ENCODE measurements at places on chromosomes 13 and 19.
A peak's percentile ranks its signal among the peaks of the same experiment; 100 is the strongest.

DNA sequence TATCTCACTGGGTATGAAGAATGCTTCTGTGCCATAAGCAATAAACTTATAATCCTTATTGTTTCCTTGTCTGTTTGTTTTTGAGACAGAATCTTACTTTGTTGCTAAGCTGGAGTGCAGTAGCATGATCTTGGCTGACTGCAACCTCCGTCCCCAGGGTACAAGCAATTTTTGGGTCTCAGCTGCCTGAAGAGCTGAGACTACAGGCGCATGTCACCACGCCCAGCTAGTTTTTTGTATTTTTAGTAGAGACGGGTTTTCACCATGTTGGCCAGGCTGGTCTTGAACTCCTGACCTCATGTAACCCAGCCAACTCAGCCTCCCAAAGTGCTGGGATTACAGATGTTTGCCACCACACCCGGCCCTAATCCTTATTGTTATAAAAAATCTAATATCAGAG is 112.5 kb downstream of the MYO16 start:
- no peak for DNase-seq

GRCh38 chr13:71663431-71663830 is 203.6 kb downstream of the DACH1 start:
- no peak for DNase-seq

DNA sequence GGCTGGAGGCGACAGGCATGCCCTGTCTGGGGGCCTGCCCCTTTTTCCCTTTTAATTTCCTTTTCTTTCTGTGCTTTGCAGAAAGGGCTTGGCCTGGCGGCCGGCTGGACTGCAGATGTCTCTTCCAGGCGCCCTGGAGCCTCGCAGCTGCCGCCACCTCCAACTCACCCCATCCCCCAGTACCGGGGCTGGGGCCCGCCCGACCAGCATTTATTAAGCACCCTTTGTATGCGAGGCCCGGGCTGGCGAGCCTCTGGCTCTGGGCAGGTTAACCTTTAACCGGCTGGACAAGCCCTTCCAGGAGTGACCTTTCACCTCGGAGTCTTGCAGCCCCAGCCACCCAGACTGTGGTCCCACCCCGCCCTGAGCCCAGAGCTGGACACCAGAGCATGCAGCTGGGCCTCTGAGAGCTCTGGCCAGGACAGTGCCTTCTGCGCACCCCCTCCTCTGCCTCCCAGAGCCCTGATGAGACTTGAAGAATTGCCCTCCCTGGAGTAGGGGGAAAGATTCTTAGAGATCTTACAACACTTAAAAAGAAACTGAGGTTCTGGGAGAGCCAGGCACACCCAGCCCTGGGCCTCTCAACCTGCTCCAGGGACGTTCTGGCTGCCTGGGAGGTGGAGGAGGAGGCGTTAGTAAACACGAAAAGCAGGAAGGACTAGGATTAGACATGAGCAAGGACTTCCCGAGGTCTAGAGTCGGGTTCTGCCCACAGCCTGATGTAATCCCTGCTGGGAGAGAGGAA is 1.1 kb upstream of the NR2F6 start:
- DNase-seq = no peak

DNA sequence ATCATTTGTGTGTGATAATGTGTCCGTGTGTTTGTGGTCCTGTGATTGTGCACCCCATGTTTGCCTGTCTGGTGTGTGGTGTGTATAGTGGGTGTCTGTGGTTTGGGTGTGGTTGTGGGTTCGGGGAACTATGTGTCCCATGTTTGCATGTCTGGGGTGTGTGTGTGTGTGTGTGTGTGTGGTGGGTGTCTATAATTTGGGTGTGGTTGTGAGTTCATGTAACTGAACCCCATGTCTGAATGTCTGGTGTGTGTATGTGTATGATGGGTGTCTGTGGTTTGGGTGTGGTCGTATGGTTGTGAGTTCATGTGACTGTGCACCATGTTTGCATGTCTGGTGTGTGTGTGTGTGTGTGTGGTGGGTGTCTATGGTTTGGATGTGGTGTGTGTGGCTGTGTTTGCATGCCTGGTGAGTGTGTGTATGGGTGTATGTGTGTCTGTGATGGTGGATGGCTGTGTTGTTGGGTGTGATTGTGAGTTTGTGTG is 11.1 kb upstream of the NFIX start:
- DNase-seq = no peak

DNA sequence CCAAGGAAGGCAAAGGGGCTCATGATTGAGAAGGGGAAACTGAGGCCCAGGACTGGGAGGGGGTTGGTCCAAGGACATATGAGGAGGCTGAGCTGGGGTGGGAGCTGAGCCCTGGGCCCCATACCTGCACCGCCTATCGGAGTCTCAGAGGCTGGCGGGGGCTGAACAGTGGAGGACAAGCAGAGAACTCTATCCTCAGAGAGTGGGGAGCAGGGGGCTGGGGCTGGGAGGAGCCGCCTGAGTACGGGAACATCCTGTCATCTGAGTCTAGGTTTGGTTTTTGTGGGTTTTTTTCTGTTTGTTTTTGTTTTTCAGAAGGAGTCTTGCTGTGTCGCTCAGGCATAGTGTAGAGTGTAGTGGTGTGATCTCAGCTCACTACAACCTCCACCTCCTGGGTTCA is 6.2 kb downstream of the ARRDC2 start:
- DNase-seq = no peak

- no peak for DNase-seq
Observed at GRCh38 chr13:29210676-29211075, 384.8 kb downstream of the SLC7A1 start.

DNA sequence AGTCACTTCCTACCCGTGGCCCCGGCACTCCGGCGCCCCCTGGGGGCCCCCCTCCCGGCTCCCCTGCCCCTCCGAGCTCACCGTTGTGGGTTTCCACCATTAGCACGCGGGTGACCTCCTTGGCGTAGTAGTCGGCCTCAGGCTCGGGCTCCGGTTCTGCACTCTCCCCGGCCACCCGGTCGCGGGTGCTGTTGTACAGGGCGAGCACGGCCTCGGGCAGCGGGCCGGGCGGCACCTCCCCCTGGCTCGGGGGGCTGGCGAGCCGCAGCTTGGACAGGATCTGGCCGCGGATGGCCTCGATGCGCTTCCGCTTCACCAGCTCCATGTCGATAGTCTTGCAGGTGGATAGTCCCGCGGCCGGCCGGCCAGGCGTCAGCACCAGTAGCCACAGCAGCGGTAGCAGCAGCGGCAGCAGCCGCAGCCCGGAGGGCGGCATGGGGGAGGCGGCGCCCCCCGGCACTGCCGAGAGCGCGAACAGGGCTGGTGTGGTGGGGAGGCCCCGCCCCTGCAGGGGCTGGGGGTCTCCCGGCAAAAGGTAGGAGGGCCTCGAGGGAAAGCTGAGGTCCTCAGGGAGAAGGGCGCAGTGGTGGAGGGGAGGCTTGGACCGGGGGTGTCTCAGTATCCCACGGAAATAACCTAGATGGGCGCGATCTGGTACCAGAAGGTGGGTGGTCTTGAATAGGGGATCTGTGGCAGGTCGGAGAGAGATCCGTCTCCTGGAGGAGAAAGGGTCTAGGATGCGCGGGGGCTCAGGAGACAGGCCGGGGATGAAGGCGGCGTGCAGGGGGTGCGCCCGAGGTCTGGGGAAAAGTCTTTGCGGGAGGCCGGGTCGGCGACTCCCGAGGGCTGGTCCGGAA is 885 bp downstream of the TGFB1 start:
- DNase-seq = peak; percentile 80

GRCh38 chr13:79869326-79869725 is 388.4 kb downstream of the NDFIP2 start:
- no peak for DNase-seq
